NAMALWA (cell line): ENCODE measurements at places on chromosomes 12 and 14.

GRCh38 chr14:89489761-89490437, 72.9 kb upstream of the FOXN3 start:
- no peak for DNase-seq

- peak; percentile 77 for DNase-seq
Measured at GRCh38 chr12:57454566-57455373, at the start of gene INHBE. TSS of gene INHBE (plus strand) at chr12:57455307. CDS start at chr12:57455537, 230 bp downstream.

- no peak for DNase-seq
Measured at GRCh38 chr14:34347683-34348082, 114.4 kb downstream of the SPTSSA start.

- peak; percentile 57 for DNase-seq
Measured at GRCh38 chr14:102103062-102103695, 16.3 kb upstream of the HSP90AA1 start.

DNA sequence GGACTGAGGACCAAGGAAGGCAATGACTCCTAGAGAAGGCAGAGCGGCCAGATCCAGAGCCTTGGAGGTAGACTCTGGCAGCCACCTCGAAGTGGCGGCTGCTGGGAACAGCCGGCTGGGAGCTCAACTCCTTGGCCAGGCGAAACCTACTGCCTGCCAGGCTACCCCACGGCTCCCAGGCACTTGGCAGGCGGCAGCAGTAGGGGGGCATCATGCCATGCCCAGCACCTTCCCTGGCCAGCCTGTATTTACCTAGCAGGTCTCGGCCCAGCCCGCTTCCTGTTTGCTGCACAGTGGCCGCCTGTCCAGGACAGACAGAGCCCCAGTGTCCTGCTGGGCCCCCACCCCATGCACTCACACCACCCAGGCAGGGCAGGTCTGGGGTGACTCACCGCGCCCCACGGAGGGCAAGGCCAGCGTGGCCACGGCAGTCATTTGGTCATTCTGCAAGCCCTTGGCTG, 10.2 kb downstream of the TRPV4 start:
- DNase-seq, result no peak

- no peak for DNase-seq
Measured at GRCh38 chr12:127194176-127194575, 1072.8 kb upstream of the TMEM132C start.

GRCh38 chr12:111431772-111432171, 26.0 kb downstream of the SH2B3 start:
- DNase-seq, result no peak

GRCh38 chr12:41288142-41288811, 100.2 kb downstream of the PDZRN4 start:
- no peak for DNase-seq

- DNase-seq, result no peak
Measured at GRCh38 chr12:76241371-76241770, 106.8 kb downstream of the BBS10 start.

DNA sequence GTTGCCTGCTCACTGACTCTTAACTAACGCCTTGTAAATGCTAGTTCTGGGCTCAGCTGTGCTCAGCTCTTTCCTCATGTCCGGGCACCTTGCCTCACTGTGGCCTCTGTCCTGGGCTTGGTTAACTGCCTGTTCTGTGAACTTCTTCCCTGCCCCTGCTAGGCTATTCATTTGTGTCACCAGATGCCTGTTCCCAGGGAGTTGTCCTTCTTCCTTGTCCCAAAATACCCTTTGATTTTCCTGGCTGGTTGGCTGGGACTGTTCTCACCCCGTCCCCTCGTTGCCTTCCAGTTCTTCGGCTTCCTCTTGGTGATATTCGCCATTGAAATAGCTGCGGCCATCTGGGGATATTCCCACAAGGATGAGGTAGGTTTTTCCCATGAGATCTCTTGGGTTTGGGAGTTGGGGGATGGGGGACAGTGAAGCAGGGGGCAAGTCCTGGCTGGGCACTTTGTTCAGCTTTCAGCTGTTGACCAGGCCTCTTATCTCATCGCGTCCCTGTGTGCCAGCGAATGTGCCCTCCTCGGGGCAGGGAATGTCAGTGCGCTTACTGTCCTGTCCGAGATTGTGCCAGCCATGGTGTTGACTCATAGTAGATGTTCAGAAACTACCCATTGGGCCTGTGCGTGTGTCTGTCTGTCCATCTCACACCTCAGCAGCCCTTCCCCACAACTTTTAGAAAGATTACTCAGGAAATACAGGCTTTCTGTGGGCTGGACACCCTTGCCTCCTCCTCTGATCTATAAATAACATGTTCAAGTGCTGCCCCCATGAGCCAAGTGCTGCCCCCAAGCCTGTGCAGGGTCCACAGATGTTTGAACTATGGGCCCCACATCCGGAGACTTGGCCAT, 33.1 kb downstream of the CD9 start:
- DNase-seq, result no peak

DNA sequence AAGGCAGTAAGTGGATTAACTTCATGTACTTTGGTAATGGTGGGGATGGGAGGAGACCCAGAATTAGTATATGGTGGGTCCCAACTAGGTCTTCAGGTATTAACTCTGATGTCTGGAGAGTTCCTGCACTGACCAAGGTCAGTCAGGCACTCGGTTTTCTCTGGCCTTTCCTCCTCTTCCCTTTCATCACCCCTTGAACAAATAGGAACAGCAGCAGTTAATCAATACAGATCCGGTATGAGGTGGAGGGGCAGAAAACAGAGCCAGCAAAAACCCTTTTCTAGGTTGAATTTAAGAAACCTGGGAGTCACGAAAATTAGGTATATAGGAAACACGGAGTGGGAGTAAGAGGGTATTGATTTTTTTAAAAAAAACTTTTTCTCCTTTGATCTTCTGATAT, 4.0 kb downstream of the PFKM start:
- DNase-seq, result no peak

GRCh38 chr14:51155326-51155725, 60.4 kb upstream of the TRIM9 start:
- DNase-seq, result no peak

DNA sequence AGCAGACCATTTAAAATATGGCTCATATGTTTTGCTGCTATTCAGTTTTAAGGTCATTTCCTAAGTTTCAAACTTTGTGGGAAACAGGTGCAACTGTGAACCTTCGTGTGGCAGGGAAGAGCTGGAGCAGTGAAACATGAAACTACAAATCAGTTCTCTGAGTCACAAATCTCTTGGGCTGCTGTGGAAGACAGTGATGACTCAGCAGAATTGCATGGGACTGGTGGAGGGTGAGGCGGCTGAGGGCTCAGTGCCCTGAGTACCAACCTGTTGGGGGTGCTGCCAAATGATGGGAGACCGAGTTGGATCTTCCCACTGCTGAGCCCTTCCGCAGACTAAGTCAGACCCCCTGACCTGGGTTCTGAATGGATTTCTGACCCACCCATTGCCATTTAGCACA, 8.4 kb upstream of the CALM1 start:
- no peak for DNase-seq

- peak; percentile 10 for DNase-seq
Measured at GRCh38 chr14:87999277-87999676, 5.7 kb upstream of the GPR65 start.

DNA sequence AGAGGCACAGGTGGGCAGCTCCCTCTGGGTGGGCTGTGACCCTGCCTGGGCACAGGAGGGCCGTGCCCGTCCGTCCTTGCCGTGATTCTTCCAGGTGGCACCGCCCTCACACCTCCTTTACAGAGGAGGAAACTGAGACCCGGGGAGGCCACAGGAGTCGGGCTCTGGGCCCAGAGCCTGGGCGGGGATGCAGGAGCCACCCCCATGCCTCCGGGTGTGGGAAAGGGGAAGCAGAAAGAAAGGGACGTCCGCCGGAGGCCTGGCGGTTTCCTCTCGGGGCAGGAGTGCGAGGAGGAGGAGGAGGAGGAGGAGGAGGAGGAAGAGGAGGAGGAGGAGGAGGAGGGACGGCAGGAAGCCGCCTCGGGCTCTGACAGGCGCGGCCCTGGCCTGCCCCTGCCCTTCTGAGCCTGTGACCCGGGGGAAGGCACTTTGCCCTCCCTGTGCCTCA, 23.0 kb downstream of the SH2B3 start:
- no peak for DNase-seq

GRCh38 chr12:40104461-40105264, 1.2 kb downstream of the SLC2A13 start:
- DNase-seq, result peak; percentile 15

DNA sequence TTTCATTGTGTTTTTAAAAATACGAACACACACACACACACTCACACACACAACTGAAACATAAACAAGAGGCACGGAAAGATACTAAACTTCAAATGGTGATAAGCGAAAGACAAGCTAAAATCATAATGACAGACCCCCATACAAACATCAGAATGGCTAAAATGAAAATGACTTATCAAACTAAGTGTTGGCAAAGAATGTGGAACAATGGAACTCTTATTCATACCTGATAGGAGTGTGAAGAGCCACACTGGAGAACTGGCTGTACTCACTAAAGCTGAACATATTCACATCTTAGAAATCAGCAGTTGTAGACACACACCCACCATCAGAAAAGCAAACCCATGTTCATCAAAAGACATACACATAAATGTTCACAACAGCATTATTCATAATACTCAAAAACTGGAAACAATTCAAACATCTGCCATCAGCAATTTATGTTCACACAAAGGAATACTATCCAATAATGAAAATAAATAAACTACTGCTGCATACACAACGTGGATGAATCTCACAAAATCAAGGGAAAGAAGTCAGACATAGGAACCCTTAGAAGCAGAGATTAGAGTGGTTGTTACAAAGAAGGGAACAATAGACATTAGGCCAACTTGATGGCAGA, 11.8 kb downstream of the STXBP6 start:
- no peak for DNase-seq

- no peak for DNase-seq
Measured at GRCh38 chr12:58883576-58884334, 36.5 kb downstream of the LRIG3 start.
